Adrenal gland (tissue), 19 donors: ENCODE measurements at places on chromosomes 12 and 14. TPM values are rescaled to one million over a fixed set of nuclear protein-coding genes. Genes with fewer than 3 reads are reported as not detected.

The LRRC10 gene
- total RNA-seq = not detected

The APOF gene
- total RNA-seq = not detected

- DNase-seq = no peak
These were observed 264.2 kb downstream of the TMEM132C start for GRCh38 chr12:128531170-128531569.

DNA sequence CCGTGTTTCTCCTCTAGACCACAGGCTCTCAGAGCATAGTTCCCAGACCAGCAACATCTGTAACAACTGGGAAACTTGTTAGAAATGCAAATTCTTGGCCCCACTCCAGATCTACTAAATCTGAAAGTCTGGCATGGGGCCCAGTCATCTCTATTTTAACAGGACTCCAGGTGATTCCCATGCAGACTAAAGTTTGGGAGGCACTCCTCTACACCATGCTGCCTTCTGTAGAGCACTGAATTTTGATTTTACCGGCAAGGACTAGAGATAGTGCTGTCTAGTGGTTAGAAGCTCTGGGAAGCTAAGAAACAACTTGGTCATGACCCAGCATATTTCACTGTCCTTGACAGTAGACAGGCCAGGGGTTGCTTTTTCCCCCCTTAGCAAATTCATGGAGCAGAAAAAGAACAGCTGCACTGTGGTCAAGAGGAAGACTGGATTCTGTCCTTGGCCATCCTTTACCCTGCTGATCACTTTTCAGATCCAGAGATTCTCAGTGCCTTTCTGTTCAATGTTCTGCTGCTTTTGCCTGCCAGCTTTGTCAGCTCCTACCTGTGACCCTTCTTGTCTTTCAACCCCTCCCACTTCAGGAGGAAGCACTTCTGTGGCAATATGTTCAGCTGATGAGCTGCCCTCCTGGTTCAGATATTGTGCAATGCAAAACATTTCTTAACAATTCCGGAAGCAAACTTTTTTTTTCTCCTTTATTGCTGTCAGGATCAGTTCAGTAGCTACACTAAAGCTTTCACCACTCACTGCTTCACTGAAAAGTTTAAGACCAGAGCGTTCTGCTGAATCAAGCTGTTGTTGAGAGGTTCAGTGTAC is 133.8 kb upstream of the NUDT4 start:
- DNase-seq = peak; percentile 77

DNA sequence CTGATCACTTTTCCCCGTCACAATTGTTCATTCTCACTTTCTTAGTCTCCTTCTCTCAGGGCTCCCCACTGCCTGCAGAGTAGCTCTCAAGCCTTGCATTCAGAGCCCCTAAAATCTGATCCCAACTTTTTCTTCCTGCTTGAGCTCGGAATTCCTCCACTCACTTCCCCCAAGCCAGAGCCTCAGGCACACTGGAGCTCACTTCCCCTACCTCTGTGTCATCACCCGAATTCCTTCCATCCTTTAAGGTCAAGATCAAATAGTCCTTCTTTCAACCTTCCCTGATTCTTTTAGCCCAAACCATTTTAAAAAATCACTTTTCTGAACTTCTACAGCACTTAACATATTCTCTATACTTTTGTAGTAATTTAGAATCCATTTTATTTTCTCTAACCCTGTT is 34.1 kb upstream of the ATP23 start:
- DNase-seq = no peak

- peak; percentile 69 for DNase-seq
These were observed 72.4 kb downstream of the TTC9 start for GRCh38 chr14:70714055-70714550.

DNA sequence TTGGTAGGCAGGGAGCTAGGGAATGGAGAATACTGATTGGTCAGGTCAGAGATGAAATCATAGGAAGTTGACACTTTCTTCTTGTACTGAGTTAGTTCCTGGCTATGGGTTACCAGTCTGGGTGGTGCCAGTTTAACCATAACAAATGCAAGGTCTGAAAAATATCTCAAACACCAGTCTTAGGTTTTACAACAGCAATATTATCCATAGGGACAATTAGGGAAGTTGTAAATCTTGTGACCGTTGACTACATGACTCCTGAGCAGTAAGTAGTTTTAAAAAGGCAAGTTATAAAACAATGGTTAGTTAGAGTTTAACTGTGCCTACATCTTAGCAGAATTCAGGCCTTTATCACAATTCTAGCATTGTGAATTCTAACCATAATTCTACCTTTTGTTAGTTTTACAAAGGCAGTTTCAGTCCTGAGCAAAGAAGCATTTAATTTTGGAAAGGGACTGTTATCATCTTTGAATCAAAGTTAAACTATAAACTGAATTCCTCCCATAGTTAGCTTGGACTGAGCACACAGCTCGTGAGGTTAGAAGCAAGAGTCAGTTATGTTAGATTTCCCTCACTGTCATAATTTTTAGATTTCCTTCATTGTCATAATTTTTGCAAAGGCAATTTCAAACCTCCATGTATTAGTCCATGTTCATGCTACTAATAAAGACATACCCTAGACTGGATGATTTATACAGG is 19.7 kb upstream of the MON2 start:
- no peak for DNase-seq

The SERPINA1 gene
- 10.4 TPM for total RNA-seq

- DNase-seq = peak; percentile 37
These were observed 157.5 kb upstream of the HIF1A start for GRCh38 chr14:61537563-61538463.

- DNase-seq = peak; percentile 54
These were observed 15.0 kb downstream of the GXYLT1 start for GRCh38 chr12:42129595-42130204.

- DNase-seq = no peak
These were observed 1620.4 kb upstream of the FLRT2 start for GRCh38 chr14:83909507-83909906.

GRCh38 chr12:105032703-105033357 is 46.7 kb downstream of the NOPCHAP1 start:
- DNase-seq = no peak

DNA sequence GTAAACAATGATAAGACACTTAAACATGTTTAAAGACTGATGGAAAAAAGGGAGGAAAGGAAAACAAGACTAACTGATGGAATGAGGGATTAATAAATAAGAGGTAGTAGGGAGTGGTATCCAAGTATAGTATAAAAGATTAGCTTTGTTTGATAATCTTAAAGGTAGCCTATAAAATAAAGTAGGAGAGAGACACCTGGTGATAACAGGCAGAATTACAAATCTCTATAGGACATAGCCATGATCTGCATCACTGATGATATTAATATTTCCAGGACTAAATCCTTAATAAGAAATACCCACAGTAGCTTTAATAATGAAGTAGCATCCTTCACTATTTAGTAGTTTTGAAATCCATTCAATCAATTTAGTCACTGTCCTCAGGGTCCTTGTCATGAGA is 30.4 kb downstream of the DLGAP5 start:
- DNase-seq = no peak

DNA sequence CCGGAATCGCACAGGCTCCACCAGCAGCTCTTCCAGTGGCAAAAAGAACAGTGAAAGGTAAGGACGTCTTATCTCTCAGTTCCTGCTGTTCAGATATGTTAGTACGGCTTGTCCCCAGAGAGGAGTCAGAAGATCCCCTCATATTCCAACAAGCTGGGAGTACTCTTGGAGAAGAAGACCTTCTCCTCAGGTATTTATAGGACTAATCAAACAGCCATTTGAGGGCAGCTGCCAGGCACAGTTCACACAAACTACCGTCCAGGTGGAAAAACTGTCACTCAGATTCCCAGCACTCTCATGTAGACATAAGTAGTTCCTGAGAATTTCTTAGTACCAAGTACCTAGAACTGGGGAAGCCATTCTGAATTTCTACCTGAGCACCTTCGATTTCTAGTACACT is 85.3 kb downstream of the EML1 start:
- no peak for DNase-seq

- DNase-seq = no peak
These were observed 661.7 kb downstream of the VRK1 start for GRCh38 chr14:97458661-97459579.

GRCh38 chr12:99087278-99087677 is 442.2 kb downstream of the APAF1 start:
- DNase-seq = no peak
